ENCODE measurements at places on chromosomes 7 and 10.

GRCh38 chr10:88840104-88840503 lies 11.5 kb downstream of the ANKRD22 start:
- no peak for DNase-seq

DNA sequence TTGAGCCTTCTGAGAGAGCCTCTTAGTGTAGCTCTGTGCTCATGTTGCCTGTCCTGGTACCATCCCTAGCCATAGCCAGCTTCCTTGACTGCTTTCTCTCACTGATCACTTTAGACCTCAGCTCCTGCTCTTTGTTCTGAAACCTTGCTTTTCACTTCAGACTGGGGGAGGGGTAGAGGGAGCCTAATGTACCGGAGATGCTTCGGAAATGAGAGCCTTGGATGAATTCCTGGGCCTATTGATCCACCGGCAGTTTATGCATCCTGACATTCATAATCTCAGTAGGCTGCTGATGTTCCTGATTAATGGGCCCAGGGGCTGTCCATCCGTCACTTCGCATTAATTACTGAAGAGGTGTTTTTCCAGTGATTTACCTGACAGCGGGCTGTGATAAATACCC lies 38.8 kb downstream of the R3HCC1L start:
- no peak for DNase-seq

DNA sequence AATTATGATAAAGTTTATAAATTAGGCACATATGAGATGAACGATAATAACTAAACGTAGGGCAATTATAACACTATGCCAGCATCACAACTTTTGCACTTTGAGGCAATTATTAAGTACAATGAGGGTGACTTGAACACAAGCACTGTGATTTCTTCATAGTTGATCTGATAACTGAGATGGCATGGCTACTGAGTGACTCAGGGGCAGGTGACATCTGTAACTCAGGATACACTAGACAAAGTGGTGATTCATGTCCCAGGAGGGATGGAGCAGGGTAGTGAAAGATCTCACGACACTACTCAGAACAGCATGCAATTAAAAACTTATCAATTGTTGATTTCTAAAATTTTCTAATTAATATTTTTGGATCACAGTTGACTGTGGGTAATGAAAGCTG lies 98.3 kb upstream of the ARHGAP21 start:
- no peak for DNase-seq

DNA sequence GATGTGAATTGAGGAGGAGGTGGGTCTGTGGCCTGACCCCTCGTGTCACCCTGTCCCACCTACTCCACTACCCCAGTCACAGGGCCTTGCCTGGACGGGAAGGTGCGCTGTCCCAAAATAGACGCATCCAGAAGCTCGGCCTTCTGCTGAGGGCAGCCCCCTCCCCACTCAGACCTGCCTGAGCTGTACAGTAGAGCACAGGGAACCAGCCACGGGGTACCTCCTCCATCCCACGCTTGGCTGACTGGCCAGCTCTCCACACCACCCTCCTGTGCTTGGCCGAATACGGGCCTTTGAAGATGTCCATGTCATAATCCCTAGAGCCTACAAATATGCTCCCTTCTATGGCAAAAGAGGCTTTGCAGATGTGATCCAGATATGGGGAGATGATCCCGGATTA lies 88.3 kb downstream of the CHST15 start:
- DNase-seq = no peak

DNA sequence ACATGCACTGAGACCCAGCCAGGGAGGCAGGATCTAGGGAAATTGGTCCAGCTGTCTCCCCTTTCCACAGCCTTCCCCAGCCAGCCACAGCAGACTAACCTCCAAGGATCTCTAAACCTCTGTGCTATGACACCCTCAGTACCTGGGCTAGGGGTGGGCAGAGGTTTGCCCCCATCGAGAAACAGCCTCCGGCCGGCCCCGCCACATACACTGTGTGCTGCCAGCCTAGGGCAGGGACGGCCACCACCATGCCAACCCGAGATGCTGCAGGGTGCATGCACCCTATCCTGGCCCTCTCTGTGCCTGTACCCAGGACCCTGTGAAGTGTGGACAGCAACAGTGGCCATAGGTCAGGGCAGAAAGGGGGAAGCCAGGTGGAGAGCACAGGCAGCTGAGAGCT lies 58.1 kb downstream of the PARP12 start:
- DNase-seq = no peak

- no peak for DNase-seq
Observed at GRCh38 chr7:73739387-73739767, 775 bp upstream of the ABHD11 start.

DNA sequence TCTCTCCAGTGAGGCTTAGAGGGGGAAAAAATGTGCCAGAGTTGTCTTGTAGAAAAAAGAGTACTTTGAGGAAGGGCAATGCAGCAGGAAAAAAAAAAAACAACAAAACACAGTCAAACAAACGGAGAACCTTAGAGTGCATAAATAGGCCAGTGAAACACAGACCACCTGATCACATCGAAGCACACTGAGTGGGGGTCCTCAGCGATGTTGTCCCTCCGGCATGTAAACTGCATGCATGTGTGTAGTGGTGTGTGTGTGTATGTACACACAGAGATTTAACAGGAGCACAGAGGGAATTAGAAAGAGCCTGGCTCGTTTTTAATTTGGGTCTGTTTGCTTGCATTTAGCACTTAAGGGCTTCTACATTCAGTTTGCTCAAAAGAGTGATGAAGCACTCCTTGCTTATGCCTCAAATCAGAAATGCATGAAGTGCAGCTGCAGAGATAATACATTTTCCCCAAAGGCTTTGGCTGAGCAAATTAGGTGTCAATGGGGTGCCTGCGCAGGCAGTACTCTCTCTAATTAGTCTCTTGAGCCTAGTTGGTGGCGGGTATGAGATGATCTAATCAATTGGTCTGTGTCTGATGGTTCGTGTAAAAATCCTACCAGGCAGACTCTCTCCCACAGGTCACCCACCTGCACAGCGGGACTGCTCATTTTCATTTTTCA lies 62.7 kb upstream of the FZD1 start:
- no peak for DNase-seq

DNA sequence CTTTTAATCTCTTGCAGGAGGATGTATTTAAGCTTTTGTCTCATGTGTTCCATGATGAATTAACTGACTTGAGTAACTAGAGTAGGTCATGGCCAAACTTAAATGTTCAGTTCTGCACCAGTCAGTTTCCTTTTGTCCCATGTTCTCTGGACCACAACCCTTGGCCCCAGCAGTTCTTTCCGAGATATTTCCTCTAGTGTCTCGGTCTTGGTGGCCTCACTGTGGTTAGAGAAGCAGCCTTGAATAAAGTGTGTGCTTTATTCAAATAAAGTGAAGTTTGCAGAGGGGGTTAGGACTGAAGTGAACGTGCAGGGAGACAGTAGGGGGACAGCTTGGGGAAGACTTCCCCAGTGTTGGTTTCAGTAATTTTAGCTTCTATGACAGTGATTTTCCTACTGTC lies 9.3 kb downstream of the ZNF212 start:
- no peak for DNase-seq

GRCh38 chr10:33120700-33121099 lies 162.7 kb upstream of the ITGB1 start:
- DNase-seq = no peak

GRCh38 chr7:13062631-13063030 lies 375.2 kb downstream of the ARL4A start:
- DNase-seq = no peak

- DNase-seq = no peak
Observed at GRCh38 chr7:101109368-101109767, 17.5 kb upstream of the SERPINE1 start.

GRCh38 chr10:71974489-71975021 lies 10.4 kb downstream of the CHST3 start:
- DNase-seq = no peak

DNA sequence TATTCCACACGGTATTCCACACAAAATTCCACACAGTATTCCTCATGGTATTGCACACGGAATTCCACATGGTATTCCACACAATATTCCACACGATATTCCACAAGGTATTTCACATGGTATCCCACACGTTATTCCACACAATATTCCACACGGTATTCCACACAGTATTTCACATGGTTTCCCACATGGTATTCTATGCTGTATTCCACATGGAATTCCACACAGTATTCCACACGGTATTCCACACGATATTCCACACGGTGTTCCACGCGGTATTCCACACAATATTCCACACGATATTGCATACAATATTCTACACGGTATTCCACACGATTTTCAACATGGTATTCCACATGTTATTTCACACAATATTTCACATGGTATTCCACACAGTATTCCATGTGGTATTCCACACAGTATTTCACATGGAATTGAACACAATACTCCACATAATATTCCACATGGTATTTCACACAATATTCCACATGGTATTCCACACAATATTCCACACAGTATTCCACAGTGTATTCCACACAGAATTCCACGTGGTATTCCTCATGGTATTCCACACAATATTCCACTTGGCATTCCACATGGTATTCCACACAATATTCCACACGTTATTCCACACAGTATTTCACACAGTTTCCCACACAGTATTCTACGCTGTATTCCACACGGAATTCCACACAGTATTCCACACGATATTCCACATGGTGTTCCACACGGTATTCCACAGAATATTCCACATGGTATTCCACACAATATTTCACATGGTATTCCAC lies 136.0 kb upstream of the CHST15 start:
- no peak for DNase-seq

- no peak for DNase-seq
Observed at GRCh38 chr7:111871283-111871682, 309.0 kb upstream of the IMMP2L start.

- DNase-seq = no peak
Observed at GRCh38 chr10:119211625-119212441, 4.5 kb downstream of the GRK5 start.

DNA sequence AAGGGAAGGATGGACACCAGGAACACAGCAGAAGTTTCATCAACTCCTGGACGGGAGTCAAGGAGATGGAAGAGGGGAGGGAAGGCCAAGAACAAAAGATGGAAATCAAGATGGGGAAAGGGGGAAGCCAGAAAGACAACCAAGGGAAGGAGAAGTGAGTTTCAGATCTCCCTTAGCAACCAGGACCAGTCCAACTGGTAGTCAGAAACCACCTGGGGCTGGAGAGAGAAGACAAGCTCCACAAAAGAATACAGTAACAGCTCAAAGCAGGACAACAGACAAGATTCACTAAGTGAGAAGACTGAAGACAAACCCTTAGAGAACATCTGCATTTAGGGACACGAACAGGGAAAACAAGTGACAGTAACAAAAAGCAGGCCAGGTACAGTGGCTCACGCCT lies 30.6 kb downstream of the CDCA7L start:
- no peak for DNase-seq
